Sigmoid colon (tissue), 7 donors: ENCODE measurements at places on chromosomes 11 and 22. TPM values are rescaled to one million over a fixed set of nuclear protein-coding genes. Genes with fewer than 3 reads are reported as not detected.

The PIH1D2 gene
- total RNA-seq = 2.0 TPM

The ADAMTS15 gene
- 8.9 TPM for total RNA-seq

The TRPT1 gene
- total RNA-seq = 79.2 TPM

The DRD4 gene
- total RNA-seq = not detected

The MMP12 gene
- total RNA-seq = 1.8 TPM

- no peak for DNase-seq
Measured at GRCh38 chr22:37459206-37459605, 27.0 kb downstream of the MFNG start.

DNA sequence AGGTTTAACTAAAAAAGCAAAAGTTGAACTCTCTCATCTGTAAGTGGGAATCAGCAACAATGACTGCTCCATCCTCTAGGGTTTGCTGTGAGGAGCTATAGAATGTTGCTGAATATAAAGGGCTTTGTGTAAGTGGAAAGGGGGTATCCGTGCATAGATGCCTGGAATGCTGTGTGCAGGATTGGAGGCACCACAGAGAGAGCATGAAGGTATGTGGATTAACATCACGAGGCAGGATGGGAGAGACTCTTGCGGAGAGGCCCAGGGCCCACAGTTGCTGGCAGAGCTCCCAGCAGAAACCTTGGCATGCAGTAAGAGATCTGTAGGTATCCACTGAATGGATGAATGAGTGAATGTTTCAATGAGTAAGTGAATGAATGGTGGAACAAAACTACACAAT, 298.7 kb upstream of the DDI1 start:
- no peak for DNase-seq

DNA sequence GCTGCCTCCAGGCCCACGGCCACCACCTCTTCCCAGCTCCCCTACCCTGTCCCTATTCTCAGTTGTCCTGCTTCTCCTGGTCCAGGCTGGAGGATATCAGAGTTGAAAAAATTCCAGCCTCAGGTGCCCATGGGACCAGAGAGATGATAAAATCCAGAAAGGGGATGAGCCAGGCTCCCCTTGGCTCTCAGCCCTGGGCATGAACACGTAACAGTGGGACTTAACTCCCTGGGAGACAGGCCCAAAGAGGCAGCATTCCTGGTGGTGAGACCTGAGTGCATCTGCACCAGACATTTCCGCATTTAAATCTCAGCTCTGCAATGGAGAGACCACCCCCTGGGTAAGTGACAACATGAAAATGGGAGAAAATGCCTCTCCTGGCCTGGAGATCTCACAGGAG, 10.4 kb upstream of the SLC39A13 start:
- DNase-seq = no peak

GRCh38 chr22:36894266-36894665, 19.2 kb upstream of the CSF2RB start:
- DNase-seq = no peak

DNA sequence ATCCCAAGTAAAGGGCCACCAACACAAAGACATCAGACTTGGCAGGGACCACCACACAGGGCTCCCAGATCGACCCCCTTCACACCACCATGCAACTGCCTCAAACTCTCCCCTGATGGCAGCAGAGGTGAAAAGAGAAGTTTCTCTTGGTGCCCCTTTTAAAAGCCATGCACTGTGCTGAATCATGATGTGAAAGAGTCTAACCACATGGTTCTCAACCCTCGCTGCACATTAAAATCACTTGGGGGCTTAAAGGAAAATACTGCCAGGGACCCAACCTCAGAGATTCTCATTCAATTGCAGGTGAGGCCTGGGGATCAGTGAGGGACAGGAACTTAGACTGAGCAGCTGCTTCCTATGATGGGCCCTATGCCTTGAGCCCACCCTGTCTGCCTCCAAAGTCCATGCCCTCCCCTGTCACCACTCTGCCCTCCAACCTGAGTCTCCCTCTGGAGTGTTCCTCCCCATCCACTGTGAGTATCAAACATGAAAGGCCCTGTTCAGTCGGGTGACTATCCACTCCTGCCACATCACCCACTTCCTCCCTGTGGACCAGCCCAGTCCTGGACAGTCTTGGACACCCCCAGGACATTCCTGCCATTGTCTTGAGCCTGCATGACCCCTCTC, 40.8 kb downstream of the PLEKHA7 start:
- no peak for DNase-seq

DNA sequence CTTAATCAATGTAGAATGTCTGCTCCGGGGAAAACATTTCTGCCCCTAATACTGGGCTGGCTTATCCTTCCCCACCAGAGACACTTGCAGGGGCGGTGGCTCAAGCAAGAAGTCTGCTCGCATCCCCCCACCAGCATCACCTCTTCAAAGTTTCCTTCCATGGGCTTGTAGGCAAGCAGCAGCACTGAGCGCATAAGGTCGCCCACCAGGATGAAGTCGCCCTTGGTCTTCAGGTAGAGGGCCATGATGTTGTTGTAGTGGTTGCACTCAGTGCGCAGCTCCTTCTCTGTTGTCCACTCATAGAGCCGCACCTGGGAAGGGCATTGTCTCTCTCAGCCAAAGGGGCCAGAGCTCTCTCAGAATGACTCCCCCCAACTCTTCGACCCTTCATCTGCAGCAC, 8.6 kb upstream of the VWCE start:
- no peak for DNase-seq

DNA sequence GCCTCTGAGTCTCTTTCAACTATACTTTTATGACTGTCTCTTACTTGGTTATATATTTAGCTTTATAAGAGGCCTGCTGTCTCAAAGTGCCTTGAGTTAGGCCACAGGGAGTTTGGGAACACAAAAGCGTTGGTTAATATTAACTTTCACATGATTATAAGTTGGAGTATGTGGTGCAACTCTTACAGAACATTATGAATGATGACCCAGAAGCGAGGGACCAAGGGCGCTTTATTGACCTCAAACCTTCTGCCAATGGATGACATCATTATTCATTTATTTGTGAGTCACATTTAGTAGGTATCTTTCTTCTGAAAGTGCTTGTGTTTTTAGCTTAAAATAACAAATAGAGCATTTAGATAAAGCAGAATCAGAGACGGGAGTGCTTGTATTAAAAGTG, 298.0 kb upstream of the ZC3H12C start:
- no peak for DNase-seq

DNA sequence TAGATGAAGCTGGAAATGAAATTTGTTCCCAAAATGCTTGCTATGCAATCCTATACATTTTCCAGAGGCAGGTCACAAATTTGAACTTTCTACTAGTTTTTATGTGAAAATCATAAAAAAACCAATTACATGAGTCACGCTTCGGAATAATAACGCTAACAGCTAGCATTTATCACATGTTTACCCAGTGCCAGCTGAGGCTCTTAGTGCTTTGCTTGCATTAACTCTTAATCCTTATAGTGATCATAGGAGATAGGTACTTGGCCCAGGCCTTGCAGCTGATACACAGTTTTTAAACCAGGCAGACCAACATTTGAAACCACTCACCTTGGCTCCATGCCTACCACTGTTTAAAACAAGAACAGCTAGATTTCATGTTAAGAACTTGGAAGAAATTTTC, 131.8 kb upstream of the RAG2 start:
- DNase-seq = no peak

DNA sequence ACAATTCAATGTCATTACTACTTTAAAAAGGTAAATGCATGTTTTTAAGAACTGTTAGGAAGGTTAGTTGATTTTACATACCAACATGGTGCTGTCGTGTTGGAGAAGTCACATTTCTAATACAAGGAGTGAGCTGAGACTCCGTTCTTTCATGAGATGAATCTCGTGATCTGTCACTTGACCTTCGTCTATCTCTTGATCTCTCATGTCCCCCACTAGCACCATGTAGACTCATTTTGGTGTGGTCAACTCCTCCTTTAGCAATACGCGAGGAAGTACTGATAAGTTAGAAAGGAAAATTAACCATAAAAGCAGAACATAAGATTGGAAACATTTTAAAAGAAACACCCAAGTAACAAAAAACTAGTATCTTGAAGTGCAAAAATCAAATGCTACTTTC, 41.5 kb downstream of the BTBD10 start:
- no peak for DNase-seq

- DNase-seq = peak; percentile 56
Measured at GRCh38 chr11:3226846-3227567, 5.2 kb downstream of the MRGPRE start.

DNA sequence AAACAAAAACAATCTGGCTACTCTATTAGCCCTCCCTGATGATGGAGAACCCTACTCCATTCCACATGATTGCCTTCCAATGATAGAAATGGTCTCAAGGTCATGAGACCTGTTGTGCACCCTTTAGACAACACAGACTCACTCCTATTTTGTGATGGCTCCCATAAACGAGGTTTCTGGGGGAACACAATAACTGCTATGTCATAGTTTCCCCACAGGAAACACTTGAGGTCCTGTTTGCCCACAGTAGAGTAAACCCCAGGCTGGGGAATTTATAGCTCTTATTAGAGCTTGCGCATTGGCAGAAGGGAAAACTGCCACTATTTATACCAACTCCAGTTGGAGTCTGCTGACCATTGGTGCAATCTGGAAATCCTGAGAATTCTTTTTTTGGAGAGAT, 28.7 kb downstream of the MIF start:
- DNase-seq = no peak
